MCF 10A (cell line): ENCODE measurements at places on chromosomes 7 and 10.

DNA sequence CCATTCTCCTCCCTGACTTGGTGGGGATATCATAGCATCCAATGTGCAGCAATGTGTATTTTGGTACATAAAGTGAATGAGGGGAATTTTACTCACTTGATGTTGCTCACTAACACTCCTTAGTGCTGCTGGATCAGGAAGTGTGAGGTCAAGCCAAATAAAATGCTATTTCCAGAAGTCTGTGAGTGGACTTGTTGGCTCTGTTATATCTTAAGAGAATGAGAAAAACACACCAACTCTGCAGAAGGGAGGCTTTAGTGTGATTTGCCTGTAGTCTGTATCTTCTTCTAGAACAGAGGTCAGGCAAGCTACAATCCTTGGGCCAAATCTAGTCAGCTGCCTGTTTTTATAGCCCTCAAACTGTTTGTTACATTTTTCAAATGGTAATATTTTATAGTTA, 154.3 kb downstream of the POLR1F start:
- DNase-seq = no peak

DNA sequence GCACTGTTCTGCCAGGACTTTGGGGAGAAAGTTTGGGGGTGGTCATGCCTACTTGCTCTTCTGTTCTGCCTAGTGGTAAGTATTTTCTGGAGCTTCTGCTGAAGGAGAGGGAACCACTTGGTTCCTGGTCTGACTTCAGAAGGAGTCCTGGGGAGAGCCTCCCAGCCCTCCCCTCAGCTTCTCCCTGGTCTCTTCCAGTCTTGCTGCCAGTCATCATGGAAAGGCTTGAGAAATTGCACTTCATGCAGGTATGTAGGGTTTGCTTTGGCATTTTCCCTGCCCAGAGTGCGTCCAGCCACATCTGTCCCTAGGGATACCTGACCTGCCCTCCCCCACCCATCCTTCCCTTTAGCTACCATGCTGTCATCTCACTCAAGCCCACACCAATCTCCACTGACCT, 11.1 kb upstream of the WBP1L start:
- no peak for DNase-seq

- DNase-seq = peak; percentile 46
Observed at GRCh38 chr7:127792528-127793342, 140.7 kb downstream of the SND1 start.

DNA sequence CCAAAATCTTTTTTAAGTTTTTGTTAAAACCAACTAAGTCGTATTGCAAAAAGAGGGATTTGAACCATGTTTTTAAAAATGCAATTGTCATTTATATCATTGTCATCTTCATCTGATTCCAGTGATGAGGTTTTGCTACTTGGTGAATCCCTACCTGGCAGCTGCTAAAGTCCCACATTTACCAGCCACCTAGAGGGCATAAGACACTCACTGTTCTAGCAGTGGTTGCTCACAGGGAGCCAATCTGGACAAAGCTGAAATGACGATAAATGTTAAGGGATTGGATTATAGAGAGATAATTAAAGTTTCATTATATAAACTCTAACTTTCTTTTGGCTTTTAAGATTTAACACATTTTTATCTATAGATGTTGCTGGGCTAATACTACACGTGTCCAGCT, 18.7 kb downstream of the KIFBP start:
- DNase-seq = no peak

DNA sequence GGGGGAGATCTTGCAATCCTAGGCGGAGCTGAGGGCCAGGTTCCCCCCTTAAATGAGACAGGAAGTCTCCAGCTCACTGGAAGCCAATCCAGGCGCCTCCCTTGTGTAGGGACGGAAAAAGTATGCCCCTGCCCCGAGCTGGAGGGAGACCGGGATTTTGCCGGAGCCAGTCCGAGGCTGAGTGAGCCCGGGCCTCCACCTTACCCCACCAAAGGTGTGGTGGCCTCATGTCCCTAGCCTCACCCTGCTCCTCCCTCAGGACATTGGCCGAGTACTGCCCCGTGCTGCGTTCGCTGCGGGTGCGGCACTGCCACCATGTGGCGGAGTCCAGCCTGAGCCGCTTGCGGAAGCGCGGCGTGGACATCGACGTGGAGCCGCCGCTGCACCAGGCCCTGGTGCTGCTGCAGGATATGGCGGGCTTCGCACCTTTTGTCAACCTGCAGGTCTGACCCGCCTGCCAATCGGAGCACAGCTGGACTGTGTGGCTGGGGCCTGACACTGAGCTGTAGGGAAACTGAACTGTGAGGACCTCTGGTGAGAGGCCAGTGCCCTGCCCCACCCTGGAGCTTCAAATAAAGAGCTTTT, 2.0 kb downstream of the FBXL15 start:
- peak; percentile 75 for DNase-seq

DNA sequence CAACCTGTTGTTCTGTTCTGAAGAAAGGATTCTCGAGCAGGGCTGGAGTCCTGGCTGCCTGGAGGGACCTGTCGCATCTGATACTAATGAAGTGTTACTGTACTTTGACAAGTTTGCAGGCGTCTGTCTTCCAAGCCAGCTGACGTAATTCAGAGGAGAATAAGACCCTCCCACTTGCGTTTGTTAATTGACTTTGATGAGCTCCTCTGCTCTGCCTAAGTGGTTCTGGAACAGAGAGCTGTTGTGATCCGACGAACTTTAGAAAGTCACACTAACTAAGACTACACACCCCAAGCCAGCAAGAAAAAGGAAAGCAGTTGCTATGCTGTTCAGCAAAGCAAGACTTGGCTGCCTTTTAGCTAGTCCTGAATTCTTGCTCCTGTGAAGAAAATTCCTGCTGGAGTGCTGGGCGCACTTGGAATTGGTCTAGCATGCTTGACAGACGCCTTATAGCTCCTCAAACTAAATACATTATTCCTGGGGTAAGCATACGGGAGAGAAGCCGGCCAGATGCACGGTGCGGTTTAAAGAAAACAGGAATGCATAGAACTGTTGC, 200.3 kb downstream of the CACNB2 start:
- peak; percentile 4 for DNase-seq
